T-helper 17 cell (primary cell): ENCODE measurements at places on chromosomes 7 and 10.

DNA sequence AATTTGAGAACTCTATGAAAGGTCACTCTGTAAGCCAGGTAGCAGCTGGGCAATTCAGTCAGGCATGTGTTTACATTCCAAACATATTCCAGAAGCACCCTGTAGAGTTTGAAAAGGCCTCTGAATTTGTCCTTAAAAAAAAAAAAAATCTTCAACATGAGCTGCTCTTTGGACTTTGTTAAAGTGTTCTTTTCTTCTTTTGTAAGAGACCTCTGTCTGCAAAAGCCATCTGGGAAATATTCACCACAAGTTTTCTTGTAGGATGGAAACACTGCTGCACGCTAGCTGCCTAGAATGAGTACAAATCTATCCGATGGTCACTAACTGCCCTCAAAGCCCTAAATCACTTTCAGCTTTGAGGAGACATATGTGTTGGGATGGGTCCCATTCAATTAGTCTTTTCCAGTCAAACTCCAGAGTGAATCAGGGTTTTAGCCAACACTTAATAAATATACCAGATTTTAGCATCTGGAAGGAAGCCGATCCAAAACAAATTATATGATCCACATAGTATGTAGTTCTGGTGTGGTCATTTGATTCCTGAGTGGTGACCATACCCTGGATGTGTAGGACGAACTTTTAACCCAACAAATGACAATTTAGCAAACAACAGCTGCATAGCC lies 85.9 kb downstream of the CD36 start:
- no peak for DNase-seq

DNA sequence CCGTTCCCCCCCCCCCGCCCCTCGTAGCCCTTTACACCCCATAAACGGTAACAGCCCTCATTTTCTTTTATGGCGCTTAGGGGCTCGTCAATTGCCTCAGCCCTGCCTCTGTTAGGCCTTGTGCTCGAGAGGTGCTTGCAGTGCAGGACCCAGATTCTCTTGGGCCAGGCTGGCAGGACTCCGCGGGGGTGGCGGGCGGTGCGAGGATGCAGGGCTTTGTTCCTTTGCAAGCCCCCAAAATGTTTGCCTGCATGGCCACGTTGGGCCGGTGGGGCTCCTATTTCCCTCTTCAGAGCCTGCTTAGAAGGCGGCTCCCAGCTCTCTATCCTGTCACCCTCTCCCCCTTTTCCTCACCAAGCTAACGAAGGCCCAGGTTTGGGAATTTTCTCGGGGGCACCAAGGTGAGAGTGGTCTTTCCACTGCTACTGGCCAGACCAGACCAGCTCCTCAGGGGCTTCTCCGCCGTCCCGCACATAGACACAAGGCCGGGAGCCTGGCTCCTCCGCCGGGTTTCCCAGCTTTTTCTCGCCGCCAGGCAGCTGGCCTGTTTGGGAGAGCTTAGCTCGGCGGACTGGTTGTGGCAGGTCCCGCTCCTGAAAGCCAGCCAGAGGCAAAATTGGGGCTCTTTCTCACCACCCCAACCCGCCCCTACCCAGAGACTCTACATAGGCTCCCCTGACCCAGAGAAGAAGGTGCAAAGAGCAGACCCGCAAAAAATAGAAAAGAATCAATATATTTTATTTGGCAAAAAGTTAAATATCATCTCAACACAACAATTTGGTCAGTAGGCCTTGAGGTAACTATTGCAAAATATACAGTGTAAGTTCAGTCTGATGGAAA lies 3.4 kb downstream of the HOXA9 start:
- DNase-seq, result no peak

- DNase-seq, result no peak
These were observed 12.1 kb downstream of the HKDC1 start for GRCh38 chr10:69232252-69232651.

DNA sequence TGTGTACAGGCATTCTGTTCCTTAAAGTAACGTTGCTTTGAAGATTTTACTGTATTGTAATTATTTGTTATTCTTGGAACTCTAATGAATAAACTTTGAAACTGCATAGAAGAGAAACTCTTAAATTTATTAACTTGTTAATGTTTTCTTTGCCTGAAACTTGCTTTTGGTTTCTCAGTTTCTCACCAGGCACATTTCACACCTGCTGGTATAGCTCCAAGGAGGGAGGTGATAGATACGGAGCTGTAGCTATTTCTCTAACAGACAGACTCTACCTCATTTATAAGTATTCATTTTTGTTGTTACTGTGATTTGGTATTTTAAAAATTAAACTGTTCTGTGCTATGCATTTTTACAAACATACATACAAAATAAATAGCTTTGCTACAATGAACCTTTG lies 32.7 kb downstream of the R3HCC1L start:
- DNase-seq, result no peak

GRCh38 chr10:46028584-46029460 lies 1.6 kb downstream of the NCOA4 start:
- no peak for DNase-seq

DNA sequence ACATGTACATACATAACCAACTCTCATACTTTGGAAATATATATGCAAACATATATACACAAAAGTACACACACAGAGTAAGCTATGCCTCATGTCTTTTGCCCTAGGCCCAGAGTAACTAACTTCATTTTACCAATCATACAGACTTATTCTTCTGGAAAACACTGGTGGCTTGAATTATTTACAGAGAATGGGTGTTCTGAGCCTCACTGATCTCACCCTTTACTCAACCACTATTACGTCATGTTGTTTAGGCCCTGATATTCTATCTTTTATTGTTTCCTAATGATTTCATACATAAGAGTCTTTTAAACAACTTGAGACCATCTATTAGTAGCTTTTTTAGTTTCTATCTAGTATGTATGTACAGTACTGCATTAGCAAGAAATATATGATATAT lies 43.0 kb downstream of the ANK3 start:
- DNase-seq, result no peak

GRCh38 chr10:97865488-97865887 lies 15.8 kb downstream of the GOLGA7B start:
- no peak for DNase-seq

GRCh38 chr10:57513637-57514036 lies 754.1 kb downstream of the IPMK start:
- no peak for DNase-seq

- peak; percentile 35 for DNase-seq
These were observed 90.2 kb upstream of the KLF6 start for GRCh38 chr10:3874990-3875841.

GRCh38 chr7:155857141-155857540 lies 44.9 kb upstream of the SHH start:
- DNase-seq, result no peak
